Activated CD4-positive, alpha-beta T cell treated with anti-CD3 and anti-CD28 coated beads for 1 hour (primary cell): ENCODE measurements at places on chromosomes 2 and 18.

DNA sequence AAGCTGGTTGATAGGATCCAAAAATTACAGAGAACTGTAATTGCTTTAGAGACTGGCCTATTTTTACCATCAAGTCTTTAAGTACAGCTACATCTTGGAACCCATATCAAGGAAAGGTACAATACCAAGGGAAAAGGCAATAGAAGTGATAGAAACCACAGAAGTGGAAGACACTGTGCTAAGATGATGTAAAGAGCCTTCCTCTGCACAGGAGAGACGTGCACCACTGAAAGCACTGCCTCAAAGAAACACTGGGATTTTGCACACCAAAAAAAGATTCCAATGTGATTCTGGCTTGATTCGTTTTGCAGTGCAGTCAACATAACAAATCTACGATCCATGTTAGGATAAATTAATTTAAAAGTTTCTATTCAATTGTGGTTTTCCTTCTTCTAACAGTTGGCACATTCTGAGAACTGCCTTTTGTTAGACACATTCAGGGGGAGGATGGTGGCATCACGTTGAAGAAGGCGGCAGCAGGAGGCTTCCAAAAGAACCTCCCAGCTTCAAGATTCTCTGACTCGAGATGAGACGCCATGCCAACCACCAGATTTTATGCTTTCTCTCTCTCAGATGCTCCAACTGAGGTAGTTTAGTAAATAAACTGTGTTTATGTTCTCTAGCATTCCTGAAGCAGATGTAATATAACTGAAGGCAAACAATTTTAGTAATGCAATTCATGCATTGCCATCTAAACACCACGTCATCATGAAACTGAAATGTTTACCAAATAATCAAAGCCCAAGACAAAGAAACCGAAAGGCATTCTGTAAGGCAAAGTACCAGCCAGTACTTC is 102.9 kb downstream of the BCL2 start:
- no peak for DNase-seq

- DNase-seq = peak; percentile 47
Observed at GRCh38 chr2:152635635-152636298, 81.5 kb downstream of the PRPF40A start.

DNA sequence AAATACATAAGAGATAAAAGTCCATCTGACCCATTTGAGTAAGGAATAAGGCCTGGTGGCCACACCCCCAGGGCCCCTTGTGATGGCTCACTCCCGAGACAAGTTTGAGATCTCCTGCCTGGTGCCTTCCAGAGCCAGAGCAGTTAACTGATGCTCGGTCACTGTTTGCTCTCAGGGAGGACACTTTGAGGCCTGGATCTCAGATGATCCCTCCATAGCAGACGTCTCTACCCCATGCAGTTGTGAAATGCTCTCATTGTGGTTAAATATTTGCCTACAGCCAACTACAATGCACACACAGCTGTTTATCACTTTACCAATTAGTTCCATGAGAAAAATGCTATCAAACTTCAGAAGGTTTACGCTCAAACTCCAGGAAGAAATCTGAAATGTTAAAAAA is 12.3 kb downstream of the GYPC start:
- DNase-seq = no peak

DNA sequence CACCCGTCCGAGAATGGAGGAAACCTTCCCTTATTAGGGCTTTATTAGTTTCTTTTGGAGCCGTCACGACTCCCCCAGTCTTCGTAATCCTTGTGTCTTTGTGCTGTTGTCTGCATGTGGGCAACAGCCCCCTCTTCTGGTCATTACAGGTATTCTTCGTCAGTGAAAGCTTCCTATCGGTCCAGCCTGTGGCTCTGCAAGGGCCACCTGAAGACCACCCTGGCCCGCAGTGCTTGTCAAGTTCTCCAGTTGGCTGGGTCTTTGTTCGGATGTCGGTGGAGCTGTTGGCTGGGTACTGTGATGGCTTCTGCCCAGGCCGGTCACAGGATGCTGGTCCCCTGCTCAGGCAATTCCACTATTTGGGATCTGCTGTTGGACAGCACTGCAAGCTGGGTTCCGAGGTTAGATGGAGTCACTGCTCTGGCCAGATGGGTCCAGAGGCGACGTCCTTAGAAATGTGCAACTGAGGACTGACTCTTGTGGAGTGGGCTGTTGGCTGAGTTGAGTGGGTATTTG is 19.2 kb downstream of the E2F6 start:
- peak; percentile 19 for DNase-seq

DNA sequence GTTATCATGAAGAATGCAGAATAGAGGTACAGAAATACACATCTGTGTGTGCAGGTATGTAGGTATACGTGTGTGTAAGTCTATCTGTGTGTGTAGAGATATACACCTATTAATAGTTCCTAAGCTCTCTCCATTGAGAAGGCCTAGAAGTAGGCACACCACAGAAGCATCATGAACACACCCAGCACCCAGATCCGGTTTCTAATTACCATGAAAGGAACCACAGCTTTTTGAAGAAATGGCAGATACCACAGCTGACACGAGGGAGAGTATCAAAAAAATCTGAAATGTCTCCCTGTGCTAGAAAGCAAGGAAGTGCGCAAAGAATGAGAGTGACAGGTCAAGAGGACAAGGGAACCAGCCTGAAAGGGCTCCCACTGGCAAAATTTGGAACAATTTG is 27.7 kb upstream of the AP1S3 start:
- no peak for DNase-seq

GRCh38 chr2:57868619-57869139 is 177.9 kb upstream of the VRK2 start:
- no peak for DNase-seq

DNA sequence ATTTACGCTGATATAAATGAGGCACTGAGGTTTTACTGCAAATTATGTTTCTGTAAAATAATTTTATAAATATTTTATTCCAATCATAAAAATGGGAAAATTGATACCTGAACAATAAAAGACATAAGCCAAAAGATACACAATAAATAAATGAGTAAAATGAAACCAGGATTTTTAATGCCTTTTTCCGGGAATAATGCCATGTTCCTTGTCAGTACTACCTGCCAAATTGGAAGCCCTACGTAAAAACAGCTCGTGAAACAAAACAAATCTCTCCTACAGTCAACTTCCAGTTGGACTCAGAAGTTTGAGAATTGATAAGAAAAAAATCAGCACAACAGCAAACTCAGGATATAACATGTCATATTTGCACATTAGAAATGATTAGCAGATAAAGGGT is 18.0 kb downstream of the GALNT3 start:
- DNase-seq = no peak

DNA sequence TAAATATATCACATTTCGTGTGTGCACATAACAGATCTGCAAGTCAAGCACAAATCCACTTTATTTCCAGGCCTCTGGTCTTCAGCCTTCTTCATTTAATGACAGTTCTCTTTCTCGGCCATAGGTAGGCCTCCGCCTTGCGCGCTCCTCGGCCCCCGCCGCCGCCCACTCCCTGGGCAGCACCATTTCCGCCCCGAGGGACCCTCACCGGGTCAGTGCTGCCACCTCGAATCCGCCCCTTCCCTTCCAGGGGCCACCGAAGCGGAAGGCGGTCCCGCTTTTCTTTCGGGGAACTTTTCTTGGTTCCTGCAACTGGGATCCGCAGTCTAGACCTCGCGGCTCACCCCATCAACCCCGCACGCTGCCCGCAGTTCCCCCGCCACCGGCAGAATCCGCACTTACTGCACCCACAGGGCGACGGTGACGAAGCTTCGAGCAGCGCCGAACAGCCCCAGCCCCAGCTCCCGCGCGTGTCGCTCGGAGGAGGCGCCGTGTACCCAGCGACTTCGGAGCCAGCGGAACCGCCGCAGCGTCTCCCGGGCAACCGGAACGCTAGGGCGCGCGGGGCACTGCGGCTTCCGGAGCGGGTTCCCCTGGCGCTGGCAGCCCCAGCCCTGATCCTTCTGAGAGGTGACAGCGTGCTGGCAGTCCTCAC is at the start of gene CDKL4:
CDKL4 (minus strand) TSS at position 502 of the 655 bp plus-strand sequence.
- DNase-seq = no peak

DNA sequence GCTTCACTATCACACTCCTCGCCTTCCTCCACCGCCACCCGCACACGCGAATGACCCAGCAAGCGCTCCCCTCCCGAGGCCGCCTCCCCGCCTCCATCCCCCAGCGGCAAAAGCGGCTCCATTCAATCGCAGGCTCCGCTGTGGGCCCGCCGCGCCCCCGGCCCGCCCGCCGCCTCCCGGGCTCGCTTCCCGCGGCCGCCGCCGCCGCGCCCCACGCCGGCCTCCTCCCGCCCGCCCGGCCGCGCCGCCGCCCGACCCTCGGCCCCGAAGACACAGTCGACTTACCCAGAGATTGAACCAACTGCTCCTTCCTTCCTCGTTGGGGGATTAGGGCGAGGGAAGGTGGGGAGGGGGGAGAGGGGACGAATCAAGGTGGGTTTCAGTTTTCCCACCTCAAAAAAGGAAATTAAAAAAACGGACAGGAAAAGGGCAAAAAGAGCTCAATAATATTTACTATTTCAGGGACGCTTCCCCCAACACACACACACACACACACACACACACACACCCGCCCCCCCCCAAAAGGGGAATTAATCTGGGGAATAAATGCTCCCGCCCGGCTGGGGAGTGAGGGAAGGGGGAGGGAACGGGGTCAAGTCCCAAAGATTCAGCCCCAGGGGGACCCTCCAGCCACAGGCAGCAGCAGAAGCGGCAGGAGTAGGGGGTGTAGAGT is 743 bp downstream of the XPO1 start:
- DNase-seq = peak; percentile 28

DNA sequence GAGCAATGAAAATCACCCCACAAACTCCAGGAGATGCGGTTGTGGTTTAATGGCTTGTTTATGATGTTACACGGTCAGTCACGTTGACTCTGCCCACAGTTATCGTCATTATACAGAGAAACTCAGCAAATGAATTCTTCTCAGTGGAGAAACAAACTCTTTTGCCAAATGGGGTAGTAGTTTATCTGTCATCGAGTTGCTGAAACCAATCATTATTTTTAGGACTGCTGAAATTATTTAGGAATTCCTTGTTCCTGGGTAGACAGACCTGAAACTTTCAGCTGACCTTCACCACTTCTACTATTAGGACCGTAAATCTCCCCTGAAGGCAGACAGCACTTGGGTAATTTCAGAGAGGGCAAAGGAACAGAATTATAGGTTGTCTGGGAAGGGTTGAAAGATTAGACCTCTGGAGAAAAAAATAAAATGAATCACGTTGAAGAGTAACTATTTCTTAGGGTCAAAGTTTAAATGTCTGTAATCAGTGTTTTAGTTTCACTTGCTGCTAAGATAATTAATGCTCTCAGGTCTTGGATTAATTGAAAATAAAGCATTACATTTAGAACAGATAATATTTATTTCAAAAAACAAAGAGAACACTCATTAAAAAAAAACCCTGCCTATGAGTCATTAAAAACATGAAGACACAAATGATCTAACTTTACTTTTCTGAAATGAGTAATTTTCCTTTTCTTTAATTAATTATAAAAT is 52.1 kb upstream of the LYPD6 start:
- no peak for DNase-seq

DNA sequence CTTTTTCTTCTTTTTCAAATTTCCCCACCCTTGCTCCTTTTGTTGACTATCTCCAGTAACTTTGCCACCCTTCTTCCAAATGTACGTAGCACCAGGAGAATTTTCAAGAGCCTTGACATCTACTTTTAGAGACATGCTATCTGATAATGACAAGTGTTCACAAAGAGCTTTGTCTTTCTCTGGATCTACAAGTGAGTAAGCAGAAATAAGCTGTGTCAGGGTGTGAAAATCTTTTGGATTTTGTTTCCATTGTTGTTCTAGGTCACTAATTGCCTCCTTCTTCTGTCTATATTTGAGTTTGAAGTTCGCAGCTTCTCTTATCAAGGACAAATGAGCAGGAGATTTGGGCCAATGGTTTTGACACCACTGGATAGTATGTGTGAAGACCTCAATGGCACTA is 8.4 kb upstream of the C18orf32 start:
- DNase-seq = no peak

DNA sequence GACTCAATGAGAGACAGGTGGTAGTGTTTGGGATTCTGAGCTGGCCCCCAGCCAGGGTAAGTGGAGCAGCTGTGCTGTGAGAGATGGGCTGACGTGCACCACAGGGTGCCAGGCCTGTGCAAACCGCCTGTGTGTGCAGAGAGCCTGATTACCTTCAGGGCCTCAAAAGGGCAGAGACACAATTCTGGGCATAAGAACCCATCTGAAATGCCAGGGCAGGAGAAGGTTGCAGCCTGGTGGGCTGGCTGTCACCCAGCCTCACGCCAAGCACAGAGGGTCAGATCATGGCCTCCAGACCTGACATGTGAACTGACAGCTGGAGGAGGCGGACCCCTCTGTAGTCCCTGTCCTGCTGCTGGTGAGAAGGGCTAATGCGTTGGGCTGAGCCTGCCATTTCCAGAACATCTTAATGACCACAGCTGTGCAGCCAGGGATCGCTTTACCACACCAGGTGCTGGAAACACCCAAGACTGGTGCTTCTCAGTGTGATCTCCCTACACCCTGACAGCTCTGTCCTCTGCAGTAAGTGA is 100.9 kb downstream of the ARL4C start:
- no peak for DNase-seq
